Left colon (tissue), 2 donors: ENCODE measurements at places on chromosomes 11 and 22. TPM values are rescaled to one million over a fixed set of nuclear protein-coding genes. Genes with fewer than 3 reads are reported as not detected.

The NEFH gene
- 0.34 TPM for total RNA-seq

DNA sequence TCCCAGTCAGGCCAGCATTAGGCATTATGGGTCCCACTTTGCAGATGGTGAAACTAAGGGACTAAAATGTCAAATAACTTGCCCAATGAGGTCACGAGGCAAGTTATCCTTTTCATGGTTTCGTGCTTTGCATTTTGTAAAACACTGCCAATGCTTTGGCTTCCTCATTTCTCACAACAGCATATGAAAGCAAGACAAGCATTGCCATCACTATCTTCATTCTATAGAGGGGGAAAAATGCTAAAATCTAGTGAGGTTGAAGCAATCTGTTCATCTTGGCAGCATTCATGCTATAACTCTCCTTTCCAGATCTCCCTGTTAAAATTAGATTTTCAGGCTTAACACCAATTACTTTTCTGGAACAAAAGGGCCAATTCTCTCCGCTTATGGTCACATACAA lies 14.8 kb downstream of the FAM181B start:
- DNase-seq = no peak

- no peak for DNase-seq
These were observed 204.4 kb downstream of the FAM76B start for GRCh38 chr11:95585069-95585751.

- no peak for DNase-seq
These were observed 124.3 kb downstream of the DBX1 start for GRCh38 chr11:20035701-20036601.

DNA sequence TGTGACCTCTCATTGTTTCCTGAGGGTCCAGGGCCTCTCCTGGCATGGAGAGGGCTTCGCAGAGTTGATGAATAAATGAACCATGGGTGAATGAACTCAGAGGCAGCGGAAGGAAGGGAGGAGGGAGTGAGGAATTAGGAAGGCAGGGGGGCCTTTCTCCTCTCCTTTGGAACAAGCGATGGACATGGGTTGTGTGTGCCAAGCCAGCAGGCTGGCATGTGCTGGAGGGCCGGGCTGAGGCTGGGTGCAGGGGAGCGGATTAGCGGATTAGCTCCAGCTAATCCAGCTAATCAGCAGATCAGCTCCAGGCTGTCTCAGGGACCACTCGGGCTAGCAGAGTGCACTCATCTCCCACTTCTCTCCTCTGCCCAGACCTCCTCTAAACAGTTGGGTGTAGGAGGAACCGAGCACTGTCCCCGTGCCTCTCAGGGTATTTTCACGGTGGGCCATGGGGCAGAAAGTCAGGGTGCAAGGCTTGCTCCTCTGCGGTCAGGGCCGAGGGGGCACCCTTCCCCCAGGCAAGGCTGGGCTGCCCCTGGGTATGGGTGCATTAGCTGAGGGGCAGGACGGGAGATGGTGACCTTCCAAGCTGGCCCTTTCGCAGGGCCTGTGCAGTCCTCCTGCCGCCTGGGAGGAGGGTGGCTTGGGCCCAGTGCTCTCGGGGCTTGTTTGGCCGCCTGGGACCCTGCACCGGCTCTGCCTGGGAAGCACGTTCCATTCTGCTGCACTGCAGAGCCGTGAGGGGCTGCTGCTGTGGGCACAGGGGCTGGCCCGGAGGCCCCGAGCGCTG lies 120.3 kb upstream of the B3GAT1 start:
- peak; percentile 12 for DNase-seq

DNA sequence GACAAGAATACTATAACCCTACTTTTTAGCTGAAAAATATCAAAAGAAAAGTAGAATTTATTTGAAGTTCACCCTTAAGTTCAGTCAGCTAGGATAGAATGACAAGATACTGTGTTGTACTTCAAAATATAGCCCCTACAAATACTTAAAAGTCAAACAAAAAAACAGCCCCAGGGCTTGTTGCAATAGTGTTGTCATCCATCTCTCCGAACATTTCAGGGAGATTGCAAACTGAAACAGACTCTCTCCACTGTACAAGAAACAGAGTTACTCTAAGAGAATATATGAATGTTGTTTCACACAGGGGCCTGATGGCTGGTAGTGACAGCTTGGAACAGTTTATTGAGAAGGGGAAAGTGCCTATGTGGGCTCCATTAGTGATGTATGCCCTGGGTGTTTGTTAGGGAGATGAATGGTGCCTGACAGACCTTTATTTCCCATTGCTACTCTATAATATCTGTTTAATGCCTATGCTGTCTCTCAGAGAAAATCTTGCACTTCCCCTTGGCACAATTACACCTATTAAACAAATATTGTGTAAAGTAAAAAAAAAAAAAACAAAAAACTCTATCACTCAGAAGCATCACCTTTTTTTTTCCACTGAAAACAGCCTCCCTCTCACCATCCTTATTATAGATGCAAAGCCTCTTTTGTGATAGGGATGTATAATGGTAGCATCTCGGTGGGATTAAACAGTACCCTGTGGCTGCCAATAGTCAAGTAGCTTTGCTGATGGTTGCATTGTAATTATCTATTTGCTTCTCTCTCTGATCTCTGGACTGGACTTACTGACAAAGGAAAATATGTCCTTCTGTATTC lies 506.3 kb upstream of the LUZP2 start:
- no peak for DNase-seq

DNA sequence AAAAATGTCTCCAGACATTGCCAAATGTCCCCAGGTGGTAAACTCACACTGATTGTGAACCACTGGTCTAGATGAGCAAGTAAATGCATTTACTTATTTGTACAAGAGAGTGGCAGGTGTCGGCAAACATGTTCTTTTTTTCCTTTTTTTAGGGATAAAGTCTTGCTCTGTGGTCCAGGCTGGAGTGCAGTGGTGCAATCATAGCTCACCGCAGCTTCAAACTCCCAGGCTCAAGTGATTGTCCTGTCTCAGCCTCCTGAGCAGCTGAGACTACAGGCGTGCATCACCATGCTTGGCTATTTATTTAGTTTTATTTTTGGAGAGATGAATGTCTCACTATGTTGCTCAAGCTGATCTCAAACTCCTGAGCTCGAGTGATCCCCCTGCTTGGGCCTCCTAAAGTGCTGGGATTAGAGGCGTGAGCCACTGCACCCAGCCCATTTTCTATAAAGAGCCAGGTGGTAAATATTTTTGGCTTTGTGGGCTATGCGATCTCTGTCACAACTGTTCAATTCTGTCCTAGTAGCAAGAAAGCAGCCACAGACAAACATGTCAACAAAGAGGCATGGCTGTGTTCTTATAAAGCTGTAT lies 1.4 kb downstream of the VPREB1 start:
- no peak for DNase-seq

DNA sequence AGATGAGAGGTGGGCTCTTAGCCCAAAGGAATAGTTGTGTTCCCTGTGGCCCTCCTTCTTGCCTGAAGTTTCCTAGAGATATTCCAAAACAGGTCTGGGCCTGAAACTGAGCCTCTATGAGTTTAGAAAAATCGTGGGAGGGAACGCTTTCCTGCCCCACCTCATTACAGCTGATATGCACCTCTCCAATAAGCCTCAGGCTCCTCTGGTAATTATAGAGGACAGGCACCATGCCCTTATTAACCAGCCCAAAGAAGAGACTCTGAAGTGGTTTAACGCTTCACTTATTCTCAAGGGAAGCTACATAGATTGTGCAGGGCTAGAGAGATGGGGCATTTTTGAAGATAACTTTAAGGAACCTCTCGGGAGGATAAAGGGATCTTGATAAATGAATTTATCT lies 3.4 kb upstream of the MPZL2 start:
- no peak for DNase-seq

- no peak for DNase-seq
These were observed 92.5 kb downstream of the CCDC83 start for GRCh38 chr11:85947431-85948272.

GRCh38 chr11:21628641-21629040 lies 564.2 kb upstream of the ANO5 start:
- no peak for DNase-seq

The GAL gene
- total RNA-seq = 1.1 TPM

The OR4D5 gene
- 0.37 TPM for total RNA-seq

The CNGA4 gene
- not detected for total RNA-seq

The ACR gene
- total RNA-seq = 0.89 TPM

The MPPED1 gene
- total RNA-seq = not detected

DNA sequence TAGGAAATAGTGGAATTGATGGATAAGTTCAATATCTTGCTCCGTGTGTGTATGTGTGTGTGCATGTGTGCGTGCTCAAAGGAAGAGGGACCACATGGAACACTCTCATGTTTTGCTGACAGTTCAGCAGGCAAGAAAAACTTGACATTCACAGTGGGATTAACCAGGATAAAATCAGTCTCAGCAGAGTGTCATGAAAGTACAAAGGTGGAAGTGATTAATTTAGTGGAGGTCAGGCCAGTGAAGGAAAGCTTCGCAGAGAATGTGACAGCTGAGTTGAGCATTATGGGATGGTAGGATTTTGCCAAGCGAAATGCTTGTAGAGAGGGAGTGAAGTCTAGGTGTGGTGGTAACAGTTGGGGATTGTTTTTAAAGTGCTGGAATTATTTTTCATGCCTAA lies 15.7 kb upstream of the FBXO3 start:
- no peak for DNase-seq

The TENM4 gene
- total RNA-seq = 1.7 TPM

GRCh38 chr11:6319704-6320410 lies 444 bp downstream of the CAVIN3 start:
- DNase-seq = peak; percentile 73

The TEX12 gene
- 0.31 TPM for total RNA-seq

GRCh38 chr11:70643642-70644041 lies 245.3 kb downstream of the CTTN start:
- no peak for DNase-seq

DNA sequence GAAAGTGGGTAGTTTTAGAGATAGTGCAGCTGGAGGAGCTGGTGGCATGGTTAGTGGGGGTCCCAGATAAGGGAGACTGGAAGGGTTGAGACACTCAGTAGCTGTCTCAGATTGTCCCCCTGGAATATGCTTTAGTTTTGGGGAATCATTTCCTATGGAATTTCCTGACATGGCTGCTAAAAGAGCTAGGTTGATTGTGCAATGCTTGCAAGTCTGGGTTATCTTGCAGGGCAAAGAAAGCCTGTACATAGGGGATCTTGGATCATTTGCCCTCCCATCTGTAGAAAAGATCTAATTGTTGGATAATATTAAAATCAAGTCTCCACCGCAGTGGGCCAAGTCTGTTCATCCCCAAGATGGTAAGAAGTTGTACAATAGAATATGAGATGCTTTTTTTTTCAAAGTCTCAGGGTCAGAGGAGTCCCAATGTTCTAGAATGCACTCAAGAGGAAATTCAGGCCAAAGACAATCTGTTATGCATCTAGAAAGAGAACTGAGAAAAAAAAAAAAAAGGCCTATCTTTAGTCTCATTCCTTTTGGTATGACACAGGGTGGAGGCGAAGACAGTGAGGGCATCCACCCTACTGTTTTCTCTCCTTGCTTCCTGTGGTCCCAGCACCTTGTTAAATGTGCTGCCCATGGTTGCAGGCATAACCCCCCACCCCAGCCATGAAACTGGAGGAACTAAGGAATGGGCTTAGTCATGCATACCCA lies 20.2 kb downstream of the MS4A6E start:
- DNase-seq = no peak

GRCh38 chr11:849104-849824 lies 6.6 kb downstream of the TSPAN4 start:
- no peak for DNase-seq

The SLC22A25 gene
- total RNA-seq = not detected

The RIMBP3C gene
- not detected for total RNA-seq

GRCh38 chr11:61267437-61267841 lies 26.5 kb downstream of the PGA5 start:
- peak; percentile 20 for DNase-seq

- no peak for DNase-seq
These were observed 179.2 kb upstream of the ZBED5 start for GRCh38 chr11:11036848-11037732.

DNA sequence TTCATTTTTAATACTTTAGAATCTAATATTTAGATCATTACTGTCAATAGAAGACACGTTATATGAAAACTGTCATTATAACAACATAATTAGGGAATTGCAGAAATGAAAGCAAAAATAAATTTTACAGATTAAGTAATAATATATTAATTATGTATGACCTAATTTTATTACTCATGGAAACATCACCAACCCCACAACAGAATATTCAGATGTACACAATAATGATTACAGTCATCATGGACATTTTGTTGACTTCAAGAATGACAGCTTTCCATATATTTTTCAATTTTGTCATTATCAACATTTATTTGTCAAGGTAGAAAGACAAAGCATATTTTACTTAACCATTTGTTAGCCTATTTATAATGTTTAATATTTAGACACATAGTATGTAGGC lies 119.9 kb downstream of the MAML2 start:
- DNase-seq = no peak

GRCh38 chr11:35012467-35013191 lies 96.2 kb downstream of the PDHX start:
- no peak for DNase-seq

The HORMAD2 gene
- not detected for total RNA-seq

DNA sequence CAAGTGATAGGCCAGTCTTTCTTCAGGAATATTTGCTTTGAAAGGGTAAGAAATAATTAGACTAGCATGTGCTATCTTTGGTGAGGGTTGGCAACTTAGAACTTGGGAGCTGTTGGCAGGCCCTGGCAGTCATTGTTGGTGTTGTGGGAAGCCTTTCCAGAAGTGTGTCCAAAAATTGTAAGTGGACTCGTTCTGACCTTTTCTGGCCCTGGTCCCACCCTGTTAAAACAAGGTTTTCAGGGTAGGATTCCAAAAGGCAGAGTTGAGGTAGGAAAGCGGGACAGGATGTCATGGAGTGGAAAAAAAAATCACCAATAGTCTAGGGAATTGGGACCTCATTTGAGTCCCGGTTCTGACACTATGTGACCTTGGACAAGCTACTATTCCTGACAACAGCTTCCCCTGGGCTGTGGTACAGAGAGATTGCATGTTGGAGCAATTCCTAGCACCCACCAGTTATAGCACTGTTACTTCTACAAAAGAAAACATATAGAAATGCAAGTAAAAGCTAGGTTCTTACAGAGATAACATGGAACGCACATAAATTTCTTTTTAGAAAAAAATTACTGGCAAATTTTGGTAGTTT lies 299.3 kb upstream of the DDI1 start:
- no peak for DNase-seq

DNA sequence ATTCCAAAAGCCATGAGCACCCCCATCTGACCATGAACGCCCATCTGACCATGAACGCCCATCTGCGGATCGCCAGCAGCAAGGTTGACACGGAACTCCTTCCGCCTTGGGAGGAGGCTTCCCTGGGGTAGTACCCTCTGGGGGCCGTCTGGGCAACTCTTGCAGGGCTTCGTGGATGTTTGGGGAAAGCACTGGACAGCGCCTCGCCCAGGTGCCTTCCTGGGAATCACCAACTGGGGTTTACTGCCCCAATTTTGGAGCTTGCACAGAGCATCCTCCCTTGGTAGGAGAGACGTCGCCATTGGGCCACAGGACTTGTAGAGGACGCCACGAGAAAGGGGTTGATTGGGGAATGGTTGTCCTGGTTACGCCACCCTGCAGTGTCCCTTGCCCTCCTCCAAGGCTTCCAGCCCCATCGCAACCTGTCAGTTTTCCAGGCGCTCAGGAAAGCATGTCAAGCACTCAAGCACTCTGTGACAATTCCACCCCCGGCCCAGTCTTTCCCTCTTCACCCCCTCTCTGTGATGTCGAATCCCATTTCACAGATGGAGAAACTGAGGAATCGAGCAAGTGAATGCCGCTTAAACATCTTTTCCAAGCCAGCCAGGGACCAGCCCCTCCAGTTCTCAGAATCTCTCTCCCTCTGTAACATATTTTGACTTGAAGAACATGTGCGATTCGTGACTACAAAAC lies 914 bp upstream of the PRDM11 start:
- peak; percentile 42 for DNase-seq

- DNase-seq = no peak
These were observed at the start of gene VSTM5 for GRCh38 chr11:93850594-93851018. VSTM5 (minus strand) TSS chr11:93850618; CDS start chr11:93850502, 116 bp downstream.

The OR5W2 gene
- total RNA-seq = not detected
